ENCODE measurements at places on chromosomes 7 and 10. TPM values are rescaled to one million over a fixed set of nuclear protein-coding genes. Genes with fewer than 3 reads are reported as not detected.

The CPVL gene
- total RNA-seq = 2.7 TPM

The SPAM1 gene
- not detected for total RNA-seq

The CDNF gene
- total RNA-seq = 0.29 TPM

DNA sequence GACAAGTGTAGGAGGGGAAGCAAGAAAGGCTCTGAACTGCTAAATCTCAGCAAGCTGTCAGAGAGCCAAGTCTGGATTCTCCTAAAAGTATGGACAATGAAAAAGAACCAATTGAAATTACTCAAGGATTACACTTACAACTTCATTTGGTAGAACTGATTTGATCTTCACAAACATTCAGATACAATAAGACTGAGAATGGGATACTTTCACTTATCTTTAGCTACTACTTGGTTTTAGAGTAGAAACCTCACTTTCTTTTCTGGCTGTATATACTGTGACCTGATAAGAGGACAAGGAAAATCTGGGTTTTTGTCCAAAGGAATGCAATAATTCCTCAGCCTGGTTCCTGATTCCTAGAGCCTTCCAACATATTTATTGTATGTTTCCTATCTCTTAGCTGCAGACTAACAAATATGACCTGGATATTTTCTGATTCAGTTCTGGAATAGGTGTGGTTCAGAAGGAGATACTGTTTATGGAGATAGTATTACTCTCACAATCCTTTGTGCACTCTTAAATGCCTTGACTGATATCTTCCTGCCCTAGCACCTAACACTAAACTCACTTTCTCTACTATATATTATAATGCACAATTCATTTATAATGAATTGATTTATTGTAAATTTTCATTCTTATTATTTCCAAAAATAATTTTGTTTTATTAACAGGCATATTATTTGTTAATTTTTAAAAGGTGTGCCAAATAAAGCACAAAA is 7.3 kb downstream of the SEMA3A start:
- no peaks in the 10 kb centered on the region for H3K36me3 ChIP-seq
- peaks cover 33% of the 10 kb centered on the region for H3K4me1 ChIP-seq
- no peaks in the 10 kb centered on the region for H3K27me3 ChIP-seq
- peak overlapping the region; percentile 42 for H3K27ac ChIP-seq

DNA sequence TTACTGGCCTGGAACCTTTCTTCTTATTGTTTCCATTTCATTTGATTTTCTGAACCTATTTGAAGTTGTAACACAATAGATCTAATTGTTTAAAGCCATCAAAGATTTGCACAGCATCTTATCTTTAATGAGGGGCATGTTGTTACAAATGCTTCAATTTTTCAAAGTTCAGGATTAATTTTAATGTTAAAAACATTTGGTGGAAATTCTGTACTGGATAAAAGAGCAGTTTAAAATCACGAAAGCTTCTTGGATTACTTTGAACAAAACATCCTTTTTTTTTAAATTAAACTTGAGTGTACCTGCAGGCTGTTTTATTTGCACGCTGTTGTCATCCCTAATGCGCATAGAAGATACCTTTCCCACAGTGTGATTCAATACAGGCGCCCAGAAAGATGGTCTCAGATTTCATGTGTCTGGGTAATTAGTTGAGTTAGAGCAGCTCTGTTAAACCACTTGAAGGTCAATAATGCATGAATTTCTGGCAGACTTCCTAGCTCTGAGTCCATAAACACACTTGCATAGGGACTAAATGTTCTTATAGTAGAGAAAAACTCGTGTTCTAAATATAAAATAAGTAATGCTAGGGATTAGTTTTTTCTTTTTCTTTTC is 29.3 kb upstream of the DDX50 start:
- no peak overlapping the region for H3K27ac ChIP-seq
- no peak for DNase-seq
- H3K27me3 ChIP-seq = no peaks in the 10 kb centered on the region
- peaks cover 14% of the 10 kb centered on the region for H3K4me1 ChIP-seq
- no peak overlapping the region for H3K4me3 ChIP-seq

DNA sequence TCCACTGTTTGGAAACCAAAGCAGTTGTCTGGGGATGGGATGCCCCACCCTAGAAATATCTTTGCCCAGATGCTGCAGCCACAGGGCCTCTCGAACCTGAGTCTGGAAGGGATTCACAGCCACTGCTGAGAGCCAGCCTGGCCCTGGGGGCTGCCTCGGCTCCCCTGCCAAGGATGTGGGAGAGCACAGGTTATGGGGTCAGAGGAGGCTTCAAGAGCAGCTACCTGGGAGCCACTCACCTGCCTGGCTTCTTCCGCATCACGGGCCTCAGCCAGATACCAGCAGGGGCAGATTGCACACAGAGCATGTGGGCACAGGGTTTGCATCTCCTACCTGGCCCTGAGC is 5.4 kb upstream of the PWWP2B start:
- H3K27ac ChIP-seq = no peak overlapping the region
- no peak for DNase-seq
- H3K4me3 ChIP-seq = no peak overlapping the region
- no peaks in the 10 kb centered on the region for H3K27me3 ChIP-seq
- no peaks in the 10 kb centered on the region for H3K36me3 ChIP-seq

DNA sequence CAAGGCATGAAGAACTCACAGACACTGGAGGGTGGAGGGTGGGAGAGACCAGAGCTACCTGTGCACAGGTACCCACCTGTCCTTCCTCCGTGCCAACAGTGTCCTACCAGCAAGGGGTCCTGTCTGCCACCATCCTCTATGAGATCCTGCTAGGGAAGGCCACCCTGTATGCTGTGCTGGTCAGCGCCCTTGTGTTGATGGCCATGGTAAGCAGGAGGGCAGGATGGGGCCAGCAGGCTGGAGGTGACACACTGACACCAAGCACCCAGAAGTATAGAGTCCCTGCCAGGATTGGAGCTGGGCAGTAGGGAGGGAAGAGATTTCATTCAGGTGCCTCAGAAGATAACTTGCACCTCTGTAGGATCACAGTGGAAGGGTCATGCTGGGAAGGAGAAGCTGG is 21.8 kb downstream of the PRSS2 start:
- no peaks in the 10 kb centered on the region for H3K4me1 ChIP-seq
- no peak overlapping the region for H3K4me3 ChIP-seq
- H3K27me3 ChIP-seq = peaks cover 47% of the 10 kb centered on the region
- DNase-seq = no peak
- no peaks in the 10 kb centered on the region for H3K36me3 ChIP-seq

- no peaks in the 10 kb centered on the region for H3K36me3 ChIP-seq
- H3K4me3 ChIP-seq = no peak overlapping the region
- no peak for DNase-seq
- no peak overlapping the region for H3K27ac ChIP-seq
- no peaks in the 10 kb centered on the region for H3K27me3 ChIP-seq
Observed at GRCh38 chr10:119412244-119413092, 130.1 kb downstream of the RGS10 start.
